ENCODE measurements at places on chromosomes 7 and 10.

DNA sequence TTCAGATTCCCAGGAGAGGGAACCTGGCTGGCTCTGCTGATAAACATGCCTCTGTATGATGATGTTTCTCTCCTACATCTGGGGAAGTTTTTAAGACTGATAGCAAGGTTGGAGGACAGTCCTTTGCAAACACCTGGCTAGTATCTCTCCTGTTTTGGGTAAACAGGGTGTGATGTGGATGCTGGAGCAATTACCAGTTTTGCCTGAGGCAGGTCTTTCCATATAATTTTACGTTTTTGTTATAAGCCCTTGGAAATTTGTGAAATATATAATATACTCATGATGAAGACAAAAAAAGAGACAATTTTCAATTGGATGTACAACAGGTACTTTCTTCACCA lies 138.6 kb downstream of the ADAM22 start:
- DNase-seq = no peak

DNA sequence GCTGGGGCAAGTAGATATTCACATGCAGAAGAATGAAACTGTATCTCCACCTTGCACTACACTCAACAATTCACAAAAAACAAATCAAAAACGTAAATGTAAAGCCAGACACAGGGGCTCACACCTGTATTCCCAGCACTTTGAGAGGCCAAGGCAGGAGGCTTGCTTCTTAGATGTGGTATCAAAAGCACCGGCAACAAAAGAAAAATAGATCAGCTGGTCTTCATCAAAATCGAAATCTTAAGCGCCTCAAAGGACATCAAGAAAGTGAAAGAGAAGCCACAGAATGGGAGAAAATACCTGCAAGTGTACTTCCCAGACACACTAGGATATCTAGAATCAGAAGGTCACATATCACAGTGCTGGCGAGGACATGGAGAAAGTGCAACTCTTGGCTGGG lies 31.3 kb downstream of the GPER1 start:
- no peak for DNase-seq

DNA sequence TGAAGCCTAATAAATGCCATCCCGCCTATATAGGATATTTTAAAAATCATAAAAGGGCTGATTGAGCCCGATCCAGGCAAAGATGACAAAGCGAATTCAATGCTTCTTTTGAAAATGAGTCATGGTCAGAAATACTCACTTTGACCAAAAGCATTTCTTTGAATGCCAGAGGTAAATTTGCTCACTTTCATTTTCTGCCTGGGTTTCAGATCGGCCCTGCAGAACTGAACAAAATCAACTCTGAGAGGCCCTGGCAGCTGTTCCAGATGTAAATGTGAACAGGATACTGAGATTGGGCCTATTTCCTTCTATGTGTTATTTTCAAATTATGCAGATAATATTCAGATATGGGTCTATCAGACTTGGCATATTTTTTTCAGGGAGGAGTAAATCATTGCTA lies 114.8 kb upstream of the ARID5B start:
- DNase-seq = no peak

DNA sequence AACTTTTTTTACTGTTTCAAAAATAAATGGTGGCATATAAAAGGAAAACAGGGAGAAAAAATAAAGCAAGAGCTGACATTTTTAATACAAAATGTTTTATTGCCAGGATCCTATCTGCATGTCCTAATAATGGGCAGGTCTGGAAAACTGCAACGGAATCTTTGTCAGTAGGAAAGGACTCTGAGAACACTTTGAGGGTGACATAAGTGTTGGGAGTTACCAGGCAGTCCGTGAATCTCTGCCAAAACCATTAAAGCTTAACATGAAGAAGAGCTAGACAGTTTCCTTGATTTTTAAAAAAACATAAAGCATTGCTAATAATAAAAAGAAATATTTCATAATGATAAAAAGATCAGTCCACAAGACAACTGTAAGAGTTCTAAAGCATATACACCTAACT lies 80.7 kb downstream of the AGMO start:
- no peak for DNase-seq

DNA sequence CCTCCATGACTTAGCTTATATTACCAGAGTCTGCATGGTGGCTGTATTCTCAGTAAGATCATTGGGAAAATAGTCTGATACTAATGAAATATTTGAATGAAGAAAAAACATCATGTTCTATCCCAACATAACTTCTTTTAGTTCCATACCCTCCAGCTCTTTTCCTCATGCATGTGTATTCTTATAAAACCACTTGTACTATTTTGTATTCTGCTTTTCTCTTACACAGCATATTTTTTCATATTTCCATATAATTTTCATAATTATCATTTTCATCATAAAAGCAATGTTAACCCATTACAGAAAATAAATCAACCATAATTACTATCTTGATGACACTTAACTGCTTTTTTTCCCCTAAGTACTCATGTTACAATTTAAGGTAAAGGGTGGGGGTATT lies 371.2 kb upstream of the LRGUK start:
- no peak for DNase-seq

DNA sequence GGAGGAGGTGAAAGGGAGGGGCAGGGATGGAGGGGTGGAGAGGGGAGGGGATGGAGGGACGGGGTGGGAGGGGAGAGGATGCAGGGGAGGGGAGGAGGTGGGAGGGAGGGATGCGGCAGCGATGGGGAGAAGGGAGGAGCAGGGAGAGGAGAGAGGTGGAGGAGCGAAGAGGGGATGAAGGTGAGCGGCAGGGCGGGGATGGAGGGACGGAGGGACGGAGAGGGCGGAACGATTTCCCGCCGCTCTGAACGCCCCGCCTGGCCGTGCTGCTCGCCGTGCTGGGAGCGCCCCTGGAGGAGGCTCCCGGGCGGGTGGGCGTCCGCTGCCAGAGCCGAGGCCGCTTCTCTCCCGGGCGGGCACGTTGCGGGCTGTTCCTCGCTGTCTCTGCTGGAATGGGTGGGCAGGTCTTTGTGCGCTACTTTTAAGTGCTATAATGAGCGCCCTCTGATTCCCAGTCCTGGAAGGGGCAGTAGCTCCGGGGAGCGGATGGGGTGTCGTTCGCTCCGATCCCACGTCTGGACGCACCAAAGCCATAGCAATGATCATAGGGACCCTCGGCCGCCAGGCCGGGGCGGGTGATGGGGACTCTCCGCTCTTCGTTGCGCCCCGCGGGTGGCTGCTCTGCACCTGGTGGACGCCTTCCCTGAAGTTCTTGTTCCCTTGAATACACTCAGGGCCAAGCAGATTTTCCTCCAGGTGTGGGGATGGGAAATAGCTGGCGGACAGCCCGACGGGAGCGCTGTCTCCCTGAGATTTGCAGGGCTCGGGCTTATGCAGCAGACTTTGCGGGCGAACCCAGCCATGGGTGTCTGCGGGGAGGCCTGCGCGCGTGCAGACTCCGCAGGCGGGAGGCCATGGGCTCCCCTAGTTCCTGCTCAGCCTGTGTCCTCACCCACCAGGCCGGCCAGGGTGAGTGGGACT lies 81.1 kb upstream of the CPXM2 start:
- DNase-seq = no peak

DNA sequence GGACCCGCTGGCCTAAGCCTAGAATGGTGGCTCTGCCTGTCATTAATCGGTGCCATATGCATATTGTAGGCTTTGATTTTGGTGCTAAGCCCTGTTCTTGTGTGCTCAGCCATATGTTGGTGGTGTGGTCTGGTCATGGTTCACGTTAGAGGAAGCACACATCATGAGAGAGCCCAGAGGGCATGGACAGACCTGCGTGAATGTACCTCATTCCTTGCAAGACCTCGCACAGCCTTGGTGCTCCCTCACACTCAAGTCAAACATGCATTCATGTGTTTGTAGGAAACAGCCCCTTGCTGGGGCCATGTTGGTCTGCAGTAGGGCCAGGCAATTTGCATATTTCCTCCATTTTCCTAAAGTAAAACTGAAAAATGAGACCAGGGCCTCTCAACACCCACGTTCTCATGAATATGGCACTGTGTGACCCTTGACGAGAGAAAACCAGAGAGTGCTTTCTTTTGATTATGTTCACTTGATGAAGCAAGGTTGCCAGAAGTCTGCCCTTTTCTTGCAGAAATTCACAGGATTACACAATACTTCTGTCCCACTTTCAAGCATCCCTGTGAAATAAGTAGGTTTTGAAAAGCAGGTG lies 268.7 kb downstream of the CELF2 start:
- no peak for DNase-seq

DNA sequence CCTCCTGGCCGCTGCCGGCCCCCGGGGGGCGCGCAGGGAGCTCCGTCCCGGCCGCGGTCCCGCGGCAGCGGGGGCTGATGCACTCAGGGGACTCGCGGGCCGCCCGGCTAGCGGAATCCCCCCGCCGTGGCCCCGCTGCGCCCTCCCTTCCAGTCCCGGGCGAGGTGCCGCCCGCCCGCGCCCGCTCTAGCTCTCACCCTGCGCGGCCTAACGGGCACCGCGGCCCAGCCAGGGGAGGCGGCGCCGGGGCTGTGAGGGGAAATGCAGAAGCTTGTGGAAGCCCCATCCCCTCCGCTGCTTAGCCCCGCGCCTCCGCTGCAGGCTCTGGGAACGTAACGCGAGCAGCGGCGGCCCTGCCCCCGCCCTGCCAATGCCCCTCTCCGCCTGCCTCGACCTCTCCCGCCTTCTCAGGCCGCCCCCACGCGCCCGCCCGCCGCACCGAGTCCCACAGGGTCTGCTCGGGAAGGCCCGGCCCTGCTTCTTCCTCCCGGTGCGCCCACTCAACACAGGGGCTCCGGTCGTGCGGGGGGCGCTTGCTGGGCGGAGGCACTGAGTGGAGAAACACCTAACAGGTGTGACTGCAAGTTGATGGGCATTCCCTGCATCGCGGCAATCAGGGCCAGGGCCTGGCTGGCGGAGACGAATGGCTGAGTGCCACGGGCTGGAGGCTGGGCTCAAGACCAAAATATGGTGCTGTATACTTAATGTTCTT lies 384 bp upstream of the TMEM229A start:
- DNase-seq = peak; percentile 31

GRCh38 chr10:89684604-89685003 lies 16.8 kb upstream of the KIF20B start:
- no peak for DNase-seq
